LoVo (cell line): ENCODE measurements at places on chromosomes 12 and 14.
A peak's percentile ranks its signal among the peaks of the same experiment; 100 is the strongest.

- DNase-seq, result no peak
These were observed 272.4 kb downstream of the FOXN3 start for GRCh38 chr14:89144642-89145041.

GRCh38 chr12:117166107-117166506 is 24.2 kb downstream of the FBXO21 start:
- no peak for DNase-seq

DNA sequence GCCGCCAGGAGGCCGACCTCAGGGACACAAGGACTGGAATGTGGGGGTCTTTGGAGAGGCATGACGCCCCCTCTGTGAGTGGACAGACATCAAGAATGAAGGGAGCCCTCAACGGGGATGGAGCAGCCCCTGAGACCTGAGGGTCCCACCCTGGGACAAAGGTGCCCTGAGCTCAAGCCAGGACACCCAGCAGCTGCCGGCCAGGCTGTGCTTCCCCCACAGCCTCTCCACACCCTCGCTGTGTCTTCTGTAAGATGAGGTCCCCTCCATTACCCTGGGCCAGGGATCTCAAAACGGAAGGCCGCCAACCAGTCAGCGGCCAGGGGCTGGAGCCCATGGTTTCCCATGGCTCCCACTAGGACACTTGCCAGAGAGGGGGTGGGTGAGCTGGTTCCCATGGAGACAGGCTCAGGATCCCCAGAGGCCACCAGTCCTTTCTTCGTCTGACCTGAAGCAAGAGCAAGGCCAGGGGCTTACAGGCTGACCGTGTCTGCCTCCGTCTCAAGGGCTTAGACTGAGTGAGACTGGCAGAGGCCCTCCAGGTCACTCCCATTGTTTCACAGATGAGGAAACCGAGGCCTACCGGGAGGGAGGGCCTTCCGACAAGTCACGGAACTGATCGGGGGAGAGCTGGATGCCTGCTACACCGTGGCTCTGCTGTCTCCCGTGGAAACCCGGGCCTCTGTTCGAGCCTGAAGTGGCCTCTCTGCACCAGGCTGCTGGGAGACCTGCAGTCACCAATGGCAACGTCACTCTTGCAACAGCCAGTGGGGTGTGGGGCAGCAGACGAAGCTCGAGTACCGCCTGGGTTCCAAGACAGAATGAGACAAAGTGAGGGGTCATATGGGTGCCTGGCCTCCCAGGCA is 91.7 kb upstream of the DIO3 start:
- DNase-seq, result no peak

DNA sequence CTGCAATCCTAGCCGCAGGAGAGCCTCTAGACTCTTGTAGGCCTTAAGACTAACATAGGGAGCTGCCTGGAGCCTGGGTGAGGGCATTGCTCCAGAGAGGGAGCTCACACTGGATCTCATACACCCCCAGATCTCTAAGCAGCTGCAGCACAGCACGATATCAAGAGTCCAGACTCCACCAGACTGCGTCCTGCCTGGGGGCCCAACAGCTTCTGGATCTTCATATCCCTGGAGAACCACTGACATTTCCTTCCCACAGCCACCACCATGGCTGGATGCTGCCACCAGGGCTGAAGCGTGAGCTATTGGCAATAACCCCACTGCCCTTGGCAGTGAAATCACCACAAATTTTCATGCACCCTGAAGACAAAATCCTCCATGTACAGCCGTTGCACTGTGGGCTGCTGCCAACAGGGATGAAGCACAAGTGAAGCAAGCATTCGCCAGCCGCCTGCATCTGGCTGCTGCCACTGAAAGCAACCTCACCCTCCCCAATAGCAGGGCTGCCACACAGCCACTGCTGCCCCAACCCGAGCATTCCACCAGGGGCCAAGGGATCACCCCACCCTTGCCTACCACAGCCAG is 28.2 kb downstream of the CACNA2D4 start:
- DNase-seq, result no peak

DNA sequence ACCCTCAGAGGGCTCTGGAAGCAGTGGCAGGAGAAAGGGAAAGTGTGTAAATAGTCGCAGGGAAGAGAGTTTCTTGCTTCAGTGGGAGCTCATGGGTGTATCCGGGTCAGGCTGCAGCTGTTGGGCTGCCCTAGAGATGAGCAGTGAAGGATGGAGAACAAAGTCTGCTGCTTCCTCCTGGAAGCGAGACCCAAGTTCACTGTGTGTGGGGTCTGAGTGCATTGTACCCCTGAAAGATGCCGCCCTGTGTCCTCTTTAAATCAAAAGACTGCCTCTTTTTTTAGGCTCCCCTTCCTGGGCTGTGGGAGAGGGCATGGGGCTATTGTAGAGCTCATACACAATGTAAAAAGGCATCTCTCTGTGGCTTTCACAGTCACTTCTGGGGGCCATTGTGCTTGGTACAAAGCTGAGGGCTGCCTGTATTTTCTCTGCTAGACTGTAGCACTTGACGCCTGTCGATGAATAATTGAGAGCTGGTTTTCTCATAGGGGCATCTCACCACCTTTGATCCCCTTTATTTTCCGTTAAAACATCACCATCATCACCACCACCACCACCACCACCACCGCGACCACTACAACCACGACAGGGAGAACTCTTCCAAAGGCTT is 16.7 kb downstream of the CHST11 start:
- DNase-seq, result no peak

GRCh38 chr12:63952995-63953394 is 108.5 kb downstream of the SRGAP1 start:
- no peak for DNase-seq

DNA sequence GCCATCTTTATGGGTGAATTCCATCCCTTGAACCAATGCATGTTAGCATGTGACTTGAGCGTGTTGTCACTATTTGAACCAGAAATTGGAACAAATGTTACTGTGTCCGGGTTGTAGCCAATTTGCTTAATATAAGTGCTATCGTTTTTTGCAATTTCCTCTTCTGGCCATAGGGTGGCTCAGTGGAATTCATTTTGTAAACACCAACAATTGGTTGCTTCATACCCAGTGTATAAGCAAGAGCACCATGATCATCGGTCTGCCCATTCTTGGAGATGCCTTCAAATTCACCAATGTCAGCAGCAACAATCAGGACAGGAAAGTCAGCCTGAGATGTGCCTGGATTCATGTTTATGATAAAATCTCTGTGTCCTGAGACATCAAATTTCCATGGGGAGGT is 5.0 kb upstream of the NEDD1 start:
- DNase-seq, result no peak

GRCh38 chr14:59565087-59565486 is 11.5 kb downstream of the CCDC175 start:
- peak; percentile 58 for DNase-seq

DNA sequence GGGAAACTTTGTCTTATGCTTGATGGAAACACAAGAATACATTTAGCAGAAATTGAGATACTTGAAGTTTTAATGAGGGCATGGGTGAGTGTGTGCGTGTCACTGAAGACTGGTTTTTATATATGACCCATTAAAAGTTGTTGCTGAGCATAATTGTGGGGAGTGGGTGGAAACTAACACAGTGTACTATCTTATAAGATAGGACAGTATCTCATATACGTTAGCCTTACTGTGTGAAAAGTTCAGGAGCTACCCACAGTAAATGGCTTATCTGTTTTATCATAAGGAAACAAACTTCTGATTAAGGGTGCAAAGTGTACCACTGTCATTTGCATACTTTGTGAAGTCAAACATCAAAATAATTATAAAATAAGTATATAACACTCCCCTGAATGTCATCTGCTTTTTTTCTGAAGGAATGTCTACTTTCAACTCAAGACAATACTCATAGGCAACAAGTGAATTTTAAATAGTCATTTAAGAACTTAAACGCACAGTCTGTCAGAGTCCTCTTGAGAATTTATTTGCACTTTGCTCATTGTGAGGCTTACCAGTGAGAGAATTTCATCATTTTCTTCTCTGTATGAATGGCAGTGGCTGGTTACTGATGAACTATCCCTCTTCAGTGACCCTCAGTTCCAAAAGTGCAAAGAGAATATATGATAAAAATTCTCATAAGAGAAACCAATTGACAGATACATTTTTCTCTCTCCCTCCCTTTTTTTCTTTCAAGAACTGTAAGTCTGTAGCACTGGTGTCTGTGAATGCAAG is 4.2 kb downstream of the PDE3A start:
- no peak for DNase-seq

DNA sequence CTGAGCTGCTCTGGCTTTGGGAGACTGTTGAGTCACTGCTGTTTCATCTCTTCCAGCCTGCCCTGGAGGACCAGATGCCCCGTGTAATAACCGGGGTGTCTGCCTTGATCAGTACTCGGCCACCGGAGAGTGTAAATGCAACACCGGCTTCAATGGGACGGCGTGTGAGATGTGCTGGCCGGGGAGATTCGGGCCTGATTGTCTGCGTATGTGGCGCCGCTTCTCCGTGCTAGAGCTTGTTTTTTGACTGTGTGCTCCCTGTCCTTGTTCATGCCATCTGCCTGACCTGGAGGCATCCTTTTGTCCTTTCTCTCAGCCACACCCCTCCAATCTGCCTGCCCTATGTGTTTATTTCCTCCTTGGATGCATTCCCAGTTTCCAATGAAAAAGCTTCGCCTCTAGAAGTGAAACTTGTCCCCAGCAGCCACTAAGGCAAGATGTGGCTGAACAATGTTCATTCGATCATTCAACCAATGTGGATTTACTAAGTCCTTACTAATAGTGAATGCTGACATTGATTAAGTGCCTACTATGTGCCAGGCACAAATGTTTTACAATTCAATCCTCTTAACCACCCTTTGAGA is 98.6 kb downstream of the NT5DC3 start:
- DNase-seq, result peak; percentile 81

- DNase-seq, result no peak
These were observed 169.5 kb upstream of the NTF3 start for GRCh38 chr12:5262450-5262849.

- no peak for DNase-seq
These were observed 10.1 kb downstream of the KRT71 start for GRCh38 chr12:52542785-52543318.

GRCh38 chr12:42017051-42017450 is 127.6 kb downstream of the GXYLT1 start:
- DNase-seq, result no peak

- DNase-seq, result no peak
These were observed 195.1 kb upstream of the RTL1 start for GRCh38 chr14:101098641-101099040.
